Stimulated activated CD4-positive, alpha-beta T cell treated with anti-CD3 and anti-CD28 coated beads, Interleukin-15, amount 100 ng/mL, for 24 hours (primary cell): ENCODE measurements at places on chromosomes 1 and 21.

DNA sequence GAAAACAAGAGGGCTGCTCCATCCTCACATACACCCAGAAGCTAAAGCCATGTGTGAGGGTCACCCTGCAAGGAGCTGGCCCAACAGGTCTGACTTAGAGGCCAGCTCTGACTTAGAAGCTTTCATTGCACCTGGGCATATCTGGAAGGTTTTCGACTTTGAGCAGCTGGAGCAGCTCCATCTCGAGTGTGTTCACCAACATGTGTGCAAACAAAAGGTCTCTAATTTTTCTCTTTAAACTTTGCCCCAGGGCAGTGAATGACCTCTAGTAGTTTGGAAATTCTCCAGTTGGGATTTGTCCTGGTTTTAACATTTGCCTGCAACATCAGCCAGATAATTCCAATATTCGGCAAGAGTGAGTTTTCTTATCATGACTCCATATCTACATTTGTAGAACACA is 108.3 kb downstream of the TNR start:
- DNase-seq: no peak

DNA sequence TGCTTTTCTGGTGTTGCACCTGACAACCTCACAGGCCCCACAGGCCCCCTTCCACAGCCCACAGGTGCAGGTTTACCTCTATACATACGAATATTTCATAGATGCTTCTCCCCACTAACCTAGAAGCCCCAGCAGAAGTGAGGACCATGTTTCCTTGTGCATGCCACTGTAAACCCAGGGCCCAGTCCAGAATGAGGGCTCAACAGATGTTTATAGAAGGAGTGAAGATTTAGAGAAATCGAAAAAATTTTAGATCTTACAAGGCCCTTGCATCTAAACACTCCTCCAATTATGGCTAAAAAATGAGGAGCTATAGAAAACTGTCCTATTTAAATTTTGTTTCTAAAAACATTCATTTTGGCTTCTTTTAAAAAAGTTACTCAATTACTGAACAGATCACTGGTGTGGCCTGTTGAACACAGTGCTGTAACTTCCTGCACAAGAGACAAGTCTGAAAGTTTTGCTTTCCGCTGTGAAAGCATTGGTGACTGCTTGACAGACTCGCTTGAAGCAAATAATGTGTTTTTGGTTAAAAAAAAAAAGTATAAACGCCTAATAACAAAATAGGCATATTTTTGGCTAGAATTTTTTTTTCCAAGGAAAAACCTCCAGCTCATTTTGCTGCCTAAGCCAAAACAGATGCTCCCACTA is 1.2 kb downstream of the ABCB10 start:
- DNase-seq: peak; percentile 22

GRCh38 chr1:229229137-229229720 is 41.7 kb upstream of the RAB4A start:
- no peak for DNase-seq

- no peak for DNase-seq
Observed at GRCh38 chr21:34128674-34129038, 55.3 kb downstream of the MRPS6 start.

DNA sequence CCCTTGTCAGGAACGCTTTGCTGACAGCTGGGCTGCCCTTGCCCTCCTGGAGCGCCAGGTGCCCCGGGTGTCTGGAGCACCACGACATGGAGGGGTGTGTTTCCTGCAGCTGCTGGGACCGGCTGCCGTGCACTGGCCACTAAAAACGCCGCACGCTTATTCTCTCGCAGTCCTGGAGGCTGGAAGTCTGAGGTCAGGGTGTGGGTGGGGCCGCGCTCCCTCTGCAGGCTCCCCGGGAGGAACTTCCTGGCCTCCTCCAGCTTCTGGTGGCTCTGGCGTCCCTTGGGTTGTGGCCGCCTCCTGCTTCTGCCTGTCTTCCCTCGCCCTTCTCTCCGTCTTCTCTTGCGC is 28.0 kb upstream of the PLCH2 start:
- DNase-seq: no peak

- DNase-seq: no peak
Observed at GRCh38 chr1:185154912-185155513, 1.7 kb downstream of the TRMT1L start.

DNA sequence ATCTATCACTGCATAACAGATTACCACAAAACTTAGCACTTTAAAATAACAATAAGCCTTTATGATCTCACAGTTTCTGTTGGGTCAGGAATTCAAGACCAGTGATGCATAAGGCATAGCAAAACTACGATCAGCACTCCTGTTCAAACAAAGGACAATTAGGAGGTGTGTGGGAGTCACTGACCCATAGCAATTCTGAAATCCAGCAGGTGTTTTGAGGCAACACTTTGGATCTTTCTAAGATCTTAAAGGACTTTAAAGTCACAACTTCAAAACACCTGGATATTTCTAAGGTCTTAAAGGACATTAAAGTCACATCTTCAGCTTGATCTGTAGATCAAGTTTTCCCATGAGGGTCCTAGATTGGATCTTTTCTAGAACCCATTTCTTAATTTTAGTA is 35.3 kb downstream of the AKT3 start:
- no peak for DNase-seq

GRCh38 chr1:48344373-48344772 is 121.9 kb downstream of the SLC5A9 start:
- DNase-seq: no peak

DNA sequence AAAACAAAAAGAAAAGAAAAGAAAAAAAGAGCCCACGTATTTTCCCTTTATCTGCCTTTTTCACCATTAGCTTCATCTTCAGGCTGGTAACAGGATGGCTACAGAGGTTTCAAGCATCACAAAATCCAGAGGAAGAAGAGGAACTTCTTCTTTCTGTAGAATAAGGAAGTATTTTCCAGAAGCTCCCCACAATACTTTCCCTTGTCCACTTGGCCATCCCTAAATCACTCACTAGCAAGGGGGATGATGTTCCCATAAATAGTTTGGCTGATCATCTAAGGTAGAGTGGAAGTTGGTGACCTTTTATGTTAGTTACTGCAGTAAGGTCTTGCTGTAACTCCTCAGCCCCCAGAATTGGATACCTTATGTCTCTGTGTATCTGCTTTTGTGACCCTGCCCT is 45.1 kb upstream of the RNF11 start:
- no peak for DNase-seq

DNA sequence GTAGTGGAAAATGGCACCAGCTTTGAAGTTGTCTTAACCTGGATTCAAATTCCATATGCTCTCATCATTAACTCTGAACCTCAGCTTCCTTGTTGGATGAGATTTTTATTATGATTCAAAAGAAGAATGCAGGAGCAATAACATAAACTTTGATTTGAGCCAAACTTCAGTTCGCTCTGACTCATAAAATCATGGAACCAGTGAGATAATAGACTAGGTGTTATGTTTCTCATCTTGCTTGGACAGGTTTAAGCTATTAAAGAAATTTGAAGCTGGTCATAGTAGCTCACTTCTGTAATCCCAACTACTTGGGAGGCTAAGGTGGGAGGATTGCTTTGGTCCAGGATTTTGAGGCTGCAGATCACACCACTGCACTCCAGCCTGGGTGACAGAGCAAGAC is 172.8 kb downstream of the CLEC20A start:
- no peak for DNase-seq

DNA sequence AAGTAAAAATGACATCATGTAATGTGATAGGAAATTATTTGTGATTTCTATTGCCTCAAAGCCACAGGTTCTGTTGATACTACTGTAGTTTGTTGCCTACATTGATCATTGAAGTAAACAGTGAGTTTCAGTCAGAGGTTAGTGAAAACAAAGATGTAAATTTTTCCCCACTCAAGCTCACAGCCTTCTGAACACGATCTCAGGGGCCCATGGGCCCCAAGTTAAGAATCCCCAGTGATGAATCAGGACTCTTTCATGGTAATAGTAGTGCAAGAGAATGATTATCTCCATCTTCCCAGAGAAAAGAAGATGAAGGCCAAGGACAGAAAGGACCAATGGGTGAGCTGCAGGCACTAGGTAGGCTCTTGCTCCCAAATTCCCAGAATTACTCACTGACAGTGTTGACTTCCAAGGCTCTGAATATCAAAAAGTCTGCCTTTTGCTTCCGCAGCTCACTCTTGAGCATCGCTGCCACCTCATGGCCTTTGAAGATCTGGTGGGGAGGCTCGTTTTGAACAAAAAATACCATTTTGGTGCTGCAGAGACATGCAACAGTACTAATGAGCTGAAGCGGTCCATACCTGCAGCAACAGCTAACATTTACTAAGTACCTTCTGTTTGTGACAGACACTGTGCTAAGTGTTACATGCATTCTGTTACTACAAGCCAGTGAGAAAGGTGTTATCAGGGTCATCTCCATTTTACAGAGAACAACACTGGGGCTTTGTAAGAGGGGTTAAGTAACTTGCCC is 113.3 kb downstream of the KIAA0319L start:
- no peak for DNase-seq

GRCh38 chr1:215970406-215970805 is 403.3 kb downstream of the KCTD3 start:
- no peak for DNase-seq

- no peak for DNase-seq
Observed at GRCh38 chr1:241636291-241636690, 3.9 kb downstream of the CHML start.

GRCh38 chr1:11528611-11529261 is 49.8 kb downstream of the DISP3 start:
- DNase-seq: no peak

GRCh38 chr1:18654599-18654998 is 24.0 kb downstream of the PAX7 start:
- no peak for DNase-seq

GRCh38 chr1:35622510-35623178 is 18.7 kb downstream of the PSMB2 start:
- DNase-seq: no peak

DNA sequence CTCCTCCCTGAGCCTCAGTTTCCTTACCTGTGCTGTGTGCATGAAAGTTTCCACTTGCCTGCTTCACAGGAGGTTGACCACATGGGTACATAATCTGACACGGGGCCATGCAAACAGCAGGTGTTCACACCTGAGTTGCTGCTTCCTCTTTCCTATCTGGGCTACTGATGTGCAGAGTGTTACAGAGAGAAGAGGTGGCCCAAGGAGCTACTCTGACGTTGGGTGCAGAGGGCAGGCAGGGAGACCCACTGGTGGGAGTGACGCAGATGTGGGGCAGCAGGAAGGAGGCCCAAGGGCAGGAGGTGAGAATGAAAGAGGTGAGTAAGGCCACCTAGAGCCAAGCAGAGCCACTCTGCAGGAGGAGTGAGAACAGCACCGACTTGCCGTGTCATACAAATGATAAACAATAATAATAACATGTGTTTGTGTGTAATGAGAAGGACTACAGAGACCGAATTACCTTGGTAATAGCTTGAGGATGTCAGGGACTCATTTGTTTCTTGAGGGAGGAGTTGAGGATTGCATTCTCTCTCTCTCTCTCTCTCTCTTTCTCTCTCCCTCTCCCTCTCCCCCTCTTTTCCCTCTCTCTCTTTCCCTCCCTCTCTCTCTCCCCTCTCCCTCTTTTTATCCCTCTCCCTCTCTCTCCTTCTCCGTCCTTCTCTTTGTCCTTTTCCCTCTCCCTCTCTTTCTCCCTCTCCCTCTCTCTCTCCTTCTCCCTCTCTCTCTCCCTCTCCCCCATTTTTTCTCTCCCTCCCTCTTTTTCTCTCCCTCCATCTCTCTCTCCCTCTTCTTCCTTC is 87.4 kb upstream of the IGSF21 start:
- no peak for DNase-seq

DNA sequence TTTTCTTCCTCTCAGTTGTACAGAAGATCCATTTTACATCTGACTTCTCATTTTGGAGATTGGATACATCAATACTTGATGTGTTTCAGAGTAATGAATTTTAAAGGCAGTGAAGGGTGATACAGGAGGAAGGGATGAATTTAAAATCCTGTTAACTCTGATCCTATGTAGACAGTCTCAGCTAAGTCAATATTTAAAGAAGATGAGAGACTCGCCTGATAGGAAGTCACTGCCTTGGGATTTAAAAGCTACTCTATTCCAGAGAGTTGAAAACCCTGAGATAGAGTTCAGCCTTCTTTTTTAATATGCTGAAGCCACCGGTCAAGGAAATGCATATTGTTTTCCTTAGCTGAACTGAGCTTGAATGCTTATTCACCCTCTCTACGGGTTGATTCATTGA is 42.7 kb downstream of the HUNK start:
- DNase-seq: no peak

GRCh38 chr21:46442938-46443337 is 15.8 kb upstream of the DIP2A start:
- DNase-seq: no peak

DNA sequence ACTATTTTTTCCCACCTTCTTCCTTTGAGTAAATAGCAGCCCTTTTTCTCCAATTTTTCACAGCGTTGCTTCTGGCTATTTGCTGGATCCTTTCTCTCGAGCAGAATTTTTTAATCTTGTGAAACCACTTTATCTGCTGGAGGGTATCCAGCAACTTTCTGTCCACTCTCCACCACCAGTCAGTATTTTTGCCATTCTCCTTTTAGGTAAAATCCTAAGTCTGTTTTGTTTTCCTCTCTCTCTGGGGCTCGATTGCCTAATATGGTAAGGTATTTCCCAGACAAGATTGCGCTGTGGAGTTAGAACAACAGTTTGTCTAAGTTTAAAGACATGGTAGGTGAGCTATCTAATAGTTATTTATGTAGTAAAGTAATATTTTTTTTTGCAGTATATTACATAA is 156.9 kb downstream of the PPP1R12B start:
- DNase-seq: no peak

DNA sequence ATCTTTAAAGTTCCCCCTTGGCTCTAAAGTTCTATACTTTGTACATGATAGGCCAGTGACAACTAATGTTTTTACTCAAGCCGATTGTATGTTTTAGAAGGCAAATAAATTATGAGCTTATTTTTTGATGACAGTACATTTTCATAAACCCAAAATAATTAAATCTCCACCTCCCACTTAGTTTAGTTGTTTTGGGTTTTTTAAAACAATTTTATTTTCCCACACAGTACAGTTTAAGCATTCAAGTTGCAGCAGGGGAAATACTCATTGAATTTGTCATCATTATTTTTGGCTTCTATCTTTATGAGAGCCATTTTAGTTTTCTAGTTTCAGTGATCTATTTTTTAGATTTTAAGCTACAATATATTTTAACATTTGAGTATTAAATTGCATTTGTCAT is 93.6 kb downstream of the OLFML2B start:
- DNase-seq: no peak

GRCh38 chr1:206706298-206706791 is 21.6 kb downstream of the MAPKAPK2 start:
- peak; percentile 85 for DNase-seq
